ENCODE measurements at places on chromosomes 1 and 21.

DNA sequence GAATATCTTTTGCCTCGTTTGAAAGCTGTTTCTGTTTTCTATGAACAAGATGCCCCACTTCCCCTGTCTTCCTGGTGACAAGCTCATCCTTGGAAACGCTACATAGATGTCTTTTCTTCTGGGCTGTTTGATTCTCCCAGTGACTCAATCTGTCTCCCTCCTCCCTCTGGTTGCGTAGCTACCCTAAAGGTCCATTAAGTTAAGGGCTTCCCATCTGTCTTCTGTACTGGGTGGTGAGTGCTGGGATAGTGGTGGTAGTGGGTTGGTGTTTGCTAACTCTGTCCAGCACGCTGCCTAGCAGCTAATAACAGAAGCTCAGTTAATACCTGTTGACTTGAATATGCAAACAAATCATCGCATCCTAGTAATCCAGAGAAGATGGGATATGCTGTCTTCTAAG lies 50.2 kb upstream of the GCLM start:
- no peak for DNase-seq

- DNase-seq = no peak
Measured at GRCh38 chr1:224762046-224762445, 145.9 kb downstream of the CNIH3 start.

DNA sequence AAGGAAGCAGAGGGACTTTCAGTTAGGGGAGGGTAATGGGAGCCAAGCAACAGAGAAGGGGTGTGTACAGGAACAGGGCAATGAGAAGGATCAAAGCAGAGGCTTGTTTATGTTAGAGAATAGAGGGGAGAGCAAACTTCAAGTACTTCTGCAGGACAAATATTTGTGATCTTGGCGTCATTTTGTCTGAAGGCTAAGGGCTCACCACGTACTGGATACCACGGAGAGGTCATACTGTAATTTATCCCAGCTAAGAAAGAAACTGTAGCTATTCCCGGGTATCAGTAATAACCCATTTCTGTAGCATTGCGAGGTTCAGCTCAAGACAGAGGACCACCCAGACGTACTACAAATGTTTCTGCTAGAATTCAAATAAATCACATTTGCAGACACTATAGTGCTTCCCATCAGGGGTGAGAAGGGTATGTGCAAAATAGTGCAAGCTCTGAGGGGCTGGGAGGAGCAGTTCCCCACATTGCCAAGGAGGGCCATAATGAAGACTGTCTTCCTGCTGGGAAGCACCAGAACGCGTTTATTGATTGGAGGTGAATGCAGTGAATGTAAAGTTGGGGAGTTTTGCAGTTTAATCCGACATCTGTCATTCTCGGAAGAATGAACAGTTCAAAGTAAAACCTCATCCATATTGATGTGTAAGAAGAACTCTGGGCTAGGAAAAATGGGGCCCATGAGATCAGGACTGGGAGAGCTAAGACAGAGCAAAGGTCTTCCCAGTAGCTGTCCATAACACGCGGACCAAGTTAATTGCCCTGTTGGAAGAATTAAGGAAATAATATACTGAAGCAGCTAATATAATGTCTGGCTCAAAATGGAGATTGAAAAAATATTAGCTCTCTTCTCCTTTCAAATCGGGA lies 136.9 kb downstream of the RWDD3 start:
- DNase-seq = no peak

DNA sequence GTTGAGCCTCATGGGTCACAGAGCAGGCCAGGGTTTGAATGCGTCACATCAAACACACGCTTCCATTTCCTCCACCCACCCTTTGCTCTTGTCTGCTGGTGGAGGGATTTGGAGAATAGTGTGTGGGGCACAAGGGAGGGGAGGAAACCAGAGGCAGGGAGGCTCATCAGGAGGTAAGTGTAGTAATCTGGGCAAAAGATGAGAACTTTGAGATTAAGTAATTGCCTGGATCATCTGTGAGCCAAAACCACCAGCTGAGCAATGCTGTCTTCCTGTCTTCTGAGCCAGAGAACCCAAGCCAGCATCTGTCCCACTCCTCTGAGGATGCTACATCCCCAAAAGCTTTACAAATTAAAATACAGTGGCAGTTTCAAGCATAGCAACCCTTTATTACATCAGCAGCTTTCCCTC lies 45.2 kb downstream of the C8B start:
- no peak for DNase-seq

DNA sequence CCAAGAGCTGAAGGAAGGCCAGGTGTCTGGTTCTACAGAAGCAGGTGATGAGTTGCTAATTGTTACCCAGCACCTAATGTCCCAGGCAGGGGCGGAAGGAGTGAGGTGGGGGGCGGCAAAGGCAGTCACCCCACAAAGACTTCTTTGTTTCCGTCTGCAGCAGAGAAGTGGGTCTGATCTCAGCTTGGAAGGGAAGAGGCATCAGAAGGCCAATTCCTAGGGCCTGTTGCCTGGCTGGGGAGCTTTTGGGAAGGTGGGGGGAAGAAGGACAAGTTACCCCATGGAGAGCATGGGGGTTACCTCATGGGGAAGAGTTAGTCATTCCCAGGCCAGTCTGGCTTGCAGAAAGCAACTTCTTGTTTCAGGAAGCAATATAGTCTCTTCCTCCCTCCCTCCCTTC lies 10.9 kb downstream of the IGSF21 start:
- no peak for DNase-seq

DNA sequence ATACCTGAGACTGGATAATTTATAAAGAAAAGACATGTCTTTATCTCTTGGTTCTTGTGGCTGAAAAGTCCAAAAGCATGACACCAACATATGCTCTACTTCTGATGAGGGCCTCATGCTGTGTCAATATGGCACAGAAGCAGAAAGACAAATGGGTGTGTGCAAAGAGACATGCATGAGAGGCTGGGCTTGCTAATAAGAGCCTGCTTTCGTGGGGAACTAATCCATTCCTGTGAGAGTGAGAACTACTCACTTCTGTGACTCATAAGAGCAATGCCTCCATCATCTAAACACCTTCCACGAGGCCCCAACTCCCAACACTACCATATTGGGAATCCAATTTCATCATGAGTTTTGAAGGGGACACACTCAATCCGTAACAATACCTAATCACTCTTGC lies 340.0 kb upstream of the DUSP10 start:
- DNase-seq = no peak

DNA sequence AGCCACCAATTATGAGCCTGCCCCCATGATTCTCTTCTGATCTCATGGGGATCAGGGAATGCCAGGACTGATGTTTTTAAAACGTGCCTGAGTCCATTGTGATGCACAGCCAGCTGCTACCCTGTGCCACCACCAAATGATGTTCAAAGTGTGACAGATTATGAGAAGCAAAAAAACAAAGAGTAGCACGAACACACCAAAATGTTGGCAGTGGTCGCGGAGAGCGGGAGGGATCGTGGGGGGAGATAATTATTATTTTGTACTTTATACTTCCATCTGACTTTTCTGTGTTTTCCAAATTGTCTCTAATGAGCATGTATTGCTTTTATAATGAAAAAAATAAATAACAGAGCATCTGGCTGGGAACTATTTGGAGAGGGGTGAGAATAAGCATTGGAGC lies 50.5 kb downstream of the EPHB2 start:
- no peak for DNase-seq

- DNase-seq = no peak
Measured at GRCh38 chr1:9536301-9536700, 3.0 kb upstream of the SLC25A33 start.

All from stimulated activated CD4-positive, alpha-beta T cell treated with anti-CD3 and anti-CD28 coated beads, TNF-alpha, amount 100 ng/mL, for 1 hour (primary cell).